ENCODE measurements at places on chromosomes 11 and 22.

DNA sequence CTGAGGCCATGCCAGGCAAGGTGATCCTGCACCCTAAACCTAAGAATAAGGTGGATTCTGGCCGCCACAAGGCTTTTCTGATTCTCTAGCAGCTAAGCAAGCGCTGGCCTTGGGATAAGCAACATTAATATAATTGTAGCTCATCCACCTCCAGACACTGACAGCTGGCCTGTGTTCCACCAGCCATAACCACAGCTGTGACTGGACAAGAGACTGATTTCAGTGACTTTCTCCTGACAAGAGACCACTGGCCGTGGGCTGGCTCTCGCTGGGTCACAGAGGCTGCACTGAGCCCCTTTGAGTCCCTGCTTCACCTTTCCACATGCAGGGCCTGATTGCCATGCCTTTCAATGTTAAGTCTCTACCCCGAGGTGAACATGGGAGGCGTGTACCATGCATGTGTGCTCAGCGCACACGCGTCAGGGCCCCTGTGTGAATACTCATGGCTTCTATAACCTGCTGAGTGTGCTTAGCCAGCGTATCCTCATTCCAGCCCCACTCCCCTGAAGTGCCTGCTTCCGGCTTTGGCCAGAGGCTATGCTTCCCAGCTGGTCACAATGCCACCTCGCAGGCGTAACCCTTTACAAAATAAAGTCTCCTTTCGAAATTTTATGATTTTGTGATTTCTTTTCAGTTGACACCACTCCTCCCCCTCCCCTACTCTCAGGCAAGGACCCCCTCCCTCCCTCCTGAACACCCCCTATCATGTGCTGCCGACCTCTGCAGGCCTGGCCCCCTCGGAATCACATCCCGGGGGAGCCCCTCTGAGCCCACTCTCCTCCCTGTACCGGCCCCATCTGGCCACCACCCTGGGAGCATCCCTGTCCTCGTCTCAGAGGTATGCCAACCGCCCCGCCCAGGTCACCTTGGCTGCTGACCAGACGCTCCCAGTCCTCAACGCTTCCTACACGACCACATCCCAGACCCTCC is 128.1 kb downstream of the CTTN start:
- DNase-seq: no peak

DNA sequence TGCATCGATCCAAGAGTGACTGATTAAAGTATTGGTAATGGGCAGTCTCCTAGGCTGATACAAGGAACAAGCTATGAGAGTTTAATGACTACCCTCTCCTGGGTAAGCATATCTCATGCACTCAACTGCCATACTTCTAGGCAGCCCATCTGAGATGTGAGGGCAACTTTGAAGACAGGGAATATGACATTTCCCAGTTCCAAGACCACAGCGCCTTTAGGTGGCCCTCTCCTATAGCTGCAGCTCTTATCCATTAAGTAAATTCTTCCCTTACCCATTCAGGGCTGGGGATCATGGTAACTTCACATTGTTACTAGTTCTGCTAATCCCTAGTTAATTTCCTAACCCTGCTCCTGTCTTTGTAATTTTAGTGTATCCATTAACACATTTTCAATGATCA is 157.3 kb upstream of the CTSC start:
- no peak for DNase-seq

DNA sequence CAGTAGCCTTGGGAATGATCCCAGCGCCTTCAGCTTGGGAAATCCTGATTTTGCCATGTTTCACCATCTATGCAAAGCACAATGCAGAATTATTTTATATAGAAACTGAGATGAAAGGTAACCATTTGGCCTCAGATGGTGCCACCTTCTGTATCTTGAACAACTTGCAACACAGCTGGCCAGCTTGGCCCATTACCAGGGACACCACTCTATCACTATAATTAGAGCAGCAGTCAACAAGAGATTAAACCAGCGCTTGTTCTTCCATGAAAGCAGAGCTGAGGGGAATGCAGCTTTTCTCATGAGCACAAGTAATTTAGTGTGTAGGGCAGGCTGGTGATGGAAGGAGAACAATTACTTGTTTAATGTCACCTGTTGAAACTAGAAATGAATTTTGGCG is 6.7 kb upstream of the ZDHHC13 start:
- DNase-seq: peak; percentile 66

- DNase-seq: no peak
These were observed 21.6 kb downstream of the LRFN4 start for GRCh38 chr11:66878474-66878873.

- no peak for DNase-seq
These were observed 13.6 kb upstream of the EED start for GRCh38 chr11:86230921-86231434.

GRCh38 chr11:12111549-12112520 is 1.4 kb downstream of the MICAL2 start:
- DNase-seq: no peak

- DNase-seq: no peak
These were observed 56.6 kb downstream of the JAM3 start for GRCh38 chr11:134125507-134125906.

DNA sequence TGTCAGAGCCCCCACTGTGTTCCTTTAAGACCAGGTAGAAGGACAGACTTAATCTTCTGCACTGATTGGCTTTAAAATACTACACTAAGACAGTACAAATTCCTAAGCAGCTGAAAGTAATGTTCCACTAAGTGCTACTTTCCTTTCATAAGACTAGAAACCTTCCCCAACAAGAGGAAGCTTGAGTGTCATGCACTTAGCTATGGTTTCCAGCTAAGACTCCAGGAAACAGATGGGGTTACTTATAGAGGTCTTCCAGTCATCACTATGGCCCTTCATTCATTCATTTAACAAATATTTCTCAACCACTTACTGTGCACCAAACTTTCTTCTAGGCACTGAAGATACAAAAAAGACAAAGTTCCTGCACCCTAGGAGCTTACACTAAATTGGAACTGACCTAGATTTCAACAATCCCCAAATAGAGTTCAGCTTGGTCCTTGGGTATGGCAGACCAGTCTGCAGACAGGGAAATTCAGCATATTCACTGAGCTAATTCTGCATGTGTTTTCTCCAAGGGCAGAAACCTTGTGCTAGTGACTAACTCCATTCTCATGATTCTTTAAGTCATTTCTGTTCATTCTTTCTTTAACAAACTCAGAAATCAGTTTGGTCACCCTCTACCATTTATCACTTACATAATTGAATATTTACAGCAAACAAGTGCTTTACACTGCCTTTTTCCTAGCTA is 178.4 kb upstream of the MTNR1B start:
- no peak for DNase-seq

DNA sequence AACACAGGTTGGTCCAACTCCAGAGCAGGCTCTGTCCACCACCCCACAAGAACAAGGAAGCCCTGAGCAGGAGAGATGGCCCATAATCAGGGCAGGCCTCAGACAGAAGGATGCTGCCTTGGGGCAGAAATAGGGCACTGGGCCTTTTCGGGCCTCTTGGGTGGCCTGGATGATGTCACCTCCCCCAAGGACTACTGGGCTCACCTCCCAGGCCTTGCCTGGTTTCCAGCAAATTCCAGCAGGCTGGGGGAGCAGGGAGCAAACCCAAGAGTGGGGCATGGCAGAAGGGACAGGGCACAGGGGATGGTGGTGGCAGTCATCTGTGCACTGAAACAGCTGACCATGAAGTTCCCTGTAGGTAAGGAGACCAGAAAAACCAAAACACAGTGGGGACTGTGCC is 5.3 kb upstream of the NAA40 start:
- DNase-seq: no peak

- no peak for DNase-seq
These were observed 126.1 kb downstream of the BRD1 start for GRCh38 chr22:49701380-49702067.

DNA sequence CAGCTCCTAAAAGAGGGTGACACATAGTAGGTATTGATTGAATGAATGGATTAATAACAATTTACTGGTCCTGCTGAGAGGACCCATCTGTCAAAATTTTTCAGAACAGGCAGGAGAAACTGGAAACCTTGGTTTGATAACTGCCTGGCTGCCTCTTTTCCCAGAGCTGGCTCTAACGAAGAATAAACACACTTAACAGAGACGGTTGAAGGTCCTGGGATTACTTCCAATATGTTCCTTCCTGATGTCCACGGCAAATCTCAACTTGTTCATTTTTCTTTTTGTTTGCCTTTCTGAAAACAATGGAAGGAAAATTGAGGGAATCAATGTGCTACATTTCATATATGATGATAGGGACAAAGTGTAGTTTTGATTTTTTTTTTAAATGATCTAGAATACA is 76.5 kb upstream of the SYT13 start:
- DNase-seq: no peak

- no peak for DNase-seq
These were observed 79.4 kb downstream of the ZC3H12C start for GRCh38 chr11:110172468-110173065.

GRCh38 chr11:126185259-126186024 is 26.0 kb downstream of the RPUSD4 start:
- DNase-seq: no peak

- no peak for DNase-seq
These were observed 29.0 kb upstream of the FJX1 start for GRCh38 chr11:35589281-35589680.

- no peak for DNase-seq
These were observed 12.0 kb upstream of the ANO3 start for GRCh38 chr11:26319906-26320305.

GRCh38 chr11:66363187-66363601 is 8.4 kb downstream of the SLC29A2 start:
- DNase-seq: no peak

DNA sequence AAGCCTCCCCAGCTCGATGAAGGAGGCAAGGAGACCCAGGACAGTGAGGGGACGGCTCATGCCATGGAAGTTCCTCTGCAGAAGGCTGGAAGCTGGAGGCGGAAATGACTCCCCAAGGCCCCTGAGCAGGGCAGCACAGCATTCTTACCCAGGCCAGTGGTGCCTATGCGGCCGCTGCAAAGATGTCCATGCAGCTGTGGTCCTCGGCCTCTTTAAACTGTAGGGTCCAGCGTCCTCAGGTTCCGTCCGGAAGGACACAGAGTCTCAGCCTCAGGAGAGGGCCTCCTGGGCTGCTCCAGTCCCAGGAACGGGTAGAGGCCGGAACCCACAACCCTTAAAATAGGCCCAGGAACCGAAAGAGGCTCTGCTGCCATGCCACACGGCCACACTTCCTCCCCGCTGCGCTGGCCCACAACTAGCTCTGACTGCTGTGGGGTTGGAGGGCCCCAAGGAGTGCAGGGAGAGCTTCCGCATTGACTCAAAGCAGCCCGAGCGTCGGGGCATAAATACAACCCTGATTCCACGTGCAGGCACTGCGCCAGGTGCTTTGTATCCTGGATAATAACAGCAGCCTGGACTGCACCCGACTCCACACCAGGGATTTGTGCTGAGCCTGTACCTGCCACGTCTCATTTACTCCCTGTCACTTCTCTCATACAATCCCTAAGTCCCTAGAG is 5.5 kb downstream of the KIAA0930 start:
- no peak for DNase-seq

DNA sequence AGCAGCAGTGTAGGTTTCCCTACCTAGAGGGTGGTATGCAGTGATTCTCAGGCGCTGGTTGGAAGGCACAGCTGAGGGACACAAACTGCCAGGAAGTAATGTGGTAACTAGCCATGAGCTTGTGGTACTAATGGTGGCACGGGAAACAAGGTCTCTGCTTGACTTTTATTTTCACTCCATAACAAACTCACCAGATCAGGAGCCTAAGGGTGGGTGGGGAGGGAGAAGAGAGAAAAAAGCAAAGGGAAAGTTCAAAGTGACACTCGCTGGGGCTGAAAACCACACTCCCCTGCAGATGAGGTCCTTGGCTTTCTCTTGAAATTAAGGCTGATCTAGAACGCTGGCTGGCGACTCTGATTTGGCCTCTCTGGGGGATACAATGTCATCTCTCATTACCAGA is 22.0 kb downstream of the TRAF6 start:
- no peak for DNase-seq

GRCh38 chr22:17412232-17412631 is 43.0 kb downstream of the CECR2 start:
- no peak for DNase-seq

DNA sequence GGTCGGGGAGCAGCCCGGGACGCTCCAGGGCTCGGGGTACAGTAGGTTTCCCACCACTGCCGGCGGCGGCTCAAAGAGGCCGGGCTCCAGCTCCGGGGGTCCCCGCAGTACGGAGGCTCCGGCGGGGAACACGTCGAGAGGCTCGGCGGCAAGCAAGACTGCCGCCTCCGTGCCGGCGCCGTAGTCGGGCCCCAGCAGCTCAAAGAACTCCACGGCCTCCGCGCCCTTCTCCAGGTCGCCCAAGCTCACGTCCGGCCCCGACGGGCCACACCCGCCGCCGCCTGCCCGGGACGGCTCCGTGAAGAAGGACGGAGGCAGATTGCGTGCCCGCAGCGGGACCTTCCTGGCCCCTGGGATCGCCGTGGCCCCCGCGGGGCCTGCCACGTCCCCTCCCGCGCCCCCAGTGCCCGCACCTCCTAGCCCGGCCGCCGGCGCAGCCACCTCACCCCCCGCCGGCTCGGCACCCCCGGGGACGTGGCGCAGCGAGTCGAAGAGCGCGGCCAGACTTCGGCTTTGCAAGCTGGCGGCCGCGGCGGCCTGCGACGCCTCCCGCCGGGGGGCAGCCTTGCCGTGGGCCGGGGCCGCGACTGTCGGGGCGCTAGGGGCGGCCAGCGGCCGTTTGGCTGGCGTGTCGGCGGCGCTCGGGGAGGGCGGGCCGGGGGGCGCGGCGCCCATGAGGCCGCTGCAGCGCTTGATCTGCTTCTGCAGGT is 775 bp downstream of the FAM181B start:
- DNase-seq: no peak

- DNase-seq: no peak
These were observed 113.4 kb downstream of the CTNND1 start for GRCh38 chr11:57874981-57875380.

- DNase-seq: no peak
These were observed 38.0 kb downstream of the ETS1 start for GRCh38 chr11:128549256-128549944.

GRCh38 chr11:117011541-117011898 is 86.7 kb downstream of the SIK3 start:
- DNase-seq: no peak

DNA sequence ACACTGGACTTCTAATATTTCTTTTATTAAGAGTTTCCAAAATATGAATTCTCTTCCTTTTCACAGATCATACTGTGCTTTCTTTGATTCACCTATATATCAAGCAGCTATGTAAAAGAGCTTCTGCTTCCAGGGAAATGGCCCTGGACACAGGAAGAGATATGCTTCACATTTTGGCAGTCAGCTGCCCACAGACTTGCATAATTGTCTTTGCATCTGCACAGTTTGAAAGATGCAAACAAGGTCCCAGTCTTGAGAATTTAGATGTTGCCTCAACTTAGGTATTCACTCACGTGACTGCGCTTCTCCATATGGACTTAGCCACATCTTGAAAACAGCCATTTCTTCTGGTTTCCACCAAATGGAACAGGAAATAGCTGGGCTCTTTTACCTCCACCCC is 92.3 kb upstream of the POU2AF2 start:
- DNase-seq: no peak

- no peak for DNase-seq
These were observed 102.1 kb downstream of the ARHGAP32 start for GRCh38 chr11:129090056-129090455.
